Cortex of kidney (tissue), 1 donor: ENCODE measurements at places on chromosomes 11 and 22.

DNA sequence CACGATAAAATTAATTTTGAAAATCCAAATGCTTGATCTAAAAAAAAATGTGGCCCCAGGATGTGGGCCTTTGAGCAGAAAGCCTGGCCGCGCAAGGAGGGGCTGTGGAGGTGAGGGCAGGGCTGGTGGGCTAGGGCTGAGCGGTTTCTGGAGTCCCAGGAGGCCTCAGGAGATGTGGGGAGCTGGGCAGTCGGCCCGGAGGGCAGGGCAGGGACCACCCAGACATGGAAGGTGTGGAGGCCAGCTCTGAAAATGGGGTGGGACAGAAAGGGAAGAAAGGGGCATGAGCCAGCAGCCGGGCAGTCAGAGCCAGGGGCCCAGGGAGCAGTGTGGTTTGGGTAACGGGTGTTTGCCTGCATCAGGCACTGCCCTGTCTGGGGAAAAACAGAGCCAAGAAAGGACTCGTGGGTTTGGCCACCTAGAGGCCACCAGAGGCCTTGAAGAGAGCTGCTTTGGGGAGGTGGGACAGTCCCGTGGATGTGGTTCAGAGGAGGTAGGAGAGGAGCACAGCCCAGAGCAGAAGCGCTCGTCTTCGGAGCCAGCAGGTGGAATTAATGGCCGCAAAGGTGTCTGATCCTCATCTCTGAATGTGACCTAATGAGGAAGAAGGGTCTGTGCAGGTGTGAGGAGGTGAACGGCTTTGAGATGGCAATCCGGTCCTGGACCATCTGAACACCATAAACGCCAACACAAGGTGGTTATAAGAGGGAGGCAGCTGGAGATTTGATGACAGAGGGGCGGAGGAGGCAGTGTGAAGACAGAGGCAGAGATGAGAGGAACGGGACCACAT lies 50.2 kb downstream of the IGF2 start:
- DNase-seq = no peak

DNA sequence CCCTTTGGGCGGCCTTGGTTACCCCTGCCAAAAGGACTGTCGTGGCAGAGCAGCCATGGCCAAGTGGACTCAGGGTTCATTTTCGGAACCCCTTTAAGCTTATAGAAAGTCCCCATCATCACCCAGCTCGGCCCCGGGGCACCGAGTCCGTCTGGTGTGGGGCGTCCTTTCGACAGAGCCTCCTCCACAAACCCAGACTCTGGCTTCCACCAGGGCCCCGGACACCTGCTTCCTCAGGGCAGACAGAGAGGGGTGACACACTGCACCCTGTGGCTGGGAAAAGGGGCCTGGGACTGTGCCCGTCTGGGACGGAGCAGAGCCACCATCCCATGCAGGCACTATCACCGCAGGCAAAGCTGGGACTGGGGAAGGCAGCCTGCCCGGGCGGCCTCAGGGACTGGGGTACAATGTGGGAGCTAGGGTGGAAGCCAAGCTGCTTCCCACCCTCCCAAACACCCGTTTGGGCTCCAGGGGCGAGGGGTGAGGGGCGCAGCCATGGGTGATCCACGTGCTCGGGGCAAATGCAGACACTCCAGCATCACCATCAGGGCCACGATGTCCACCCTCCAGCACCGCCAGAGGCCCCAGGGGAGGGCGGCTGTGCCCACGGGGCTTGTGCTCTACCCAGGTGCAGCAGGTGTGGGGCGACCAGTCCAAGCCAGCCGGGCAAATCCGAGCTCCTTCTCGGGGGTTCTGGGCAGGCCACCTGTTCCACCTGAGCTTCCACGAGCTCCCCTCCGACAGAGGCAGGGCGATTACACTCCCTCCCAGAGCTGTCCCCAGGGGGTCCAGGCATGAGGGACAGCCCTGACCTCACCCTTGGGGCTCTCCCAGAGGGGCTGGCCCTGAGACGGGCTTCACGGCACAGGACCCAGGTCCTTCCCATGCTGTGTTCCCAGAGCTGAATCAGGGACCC lies 11.7 kb upstream of the MRPL23 start:
- DNase-seq = no peak

DNA sequence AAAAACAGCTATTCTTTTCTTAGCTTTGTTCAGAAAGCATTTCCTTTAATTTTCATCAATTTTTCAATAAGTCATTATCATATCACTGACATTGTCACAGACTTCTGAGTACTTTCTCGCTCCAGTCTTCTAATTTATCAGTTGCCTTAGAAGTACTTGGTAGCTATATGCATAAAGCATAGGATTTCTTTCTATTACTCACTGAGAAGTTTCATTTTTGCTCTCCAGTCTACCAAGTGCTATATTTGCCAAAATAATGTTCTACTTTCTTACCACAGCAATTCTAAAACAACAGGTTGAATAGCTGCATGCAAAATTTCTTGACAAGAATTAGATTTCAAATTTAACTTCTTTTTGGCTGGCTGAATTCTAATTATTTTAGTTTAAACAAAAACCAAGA lies 116.3 kb downstream of the STK33 start:
- DNase-seq = no peak

DNA sequence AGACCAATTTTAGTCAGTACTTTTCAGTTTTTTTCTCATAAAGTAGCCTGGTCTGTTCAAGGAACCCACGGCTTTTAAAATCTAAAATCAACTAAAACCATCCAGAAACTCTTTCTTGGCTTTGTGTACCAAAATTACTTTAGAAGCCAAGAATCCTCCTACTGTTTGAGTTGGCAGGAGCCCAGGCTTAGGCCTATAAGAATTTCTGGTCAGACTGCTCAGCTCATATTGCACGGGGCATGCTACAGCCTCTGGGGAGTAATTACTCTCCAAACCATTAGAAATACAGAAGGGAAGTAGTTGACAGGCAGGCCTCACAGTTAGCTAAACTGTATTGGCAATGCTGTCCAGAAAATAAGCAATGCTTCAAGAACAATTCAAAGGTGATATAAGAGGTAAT lies 1862.9 kb upstream of the RAG2 start:
- DNase-seq = no peak

DNA sequence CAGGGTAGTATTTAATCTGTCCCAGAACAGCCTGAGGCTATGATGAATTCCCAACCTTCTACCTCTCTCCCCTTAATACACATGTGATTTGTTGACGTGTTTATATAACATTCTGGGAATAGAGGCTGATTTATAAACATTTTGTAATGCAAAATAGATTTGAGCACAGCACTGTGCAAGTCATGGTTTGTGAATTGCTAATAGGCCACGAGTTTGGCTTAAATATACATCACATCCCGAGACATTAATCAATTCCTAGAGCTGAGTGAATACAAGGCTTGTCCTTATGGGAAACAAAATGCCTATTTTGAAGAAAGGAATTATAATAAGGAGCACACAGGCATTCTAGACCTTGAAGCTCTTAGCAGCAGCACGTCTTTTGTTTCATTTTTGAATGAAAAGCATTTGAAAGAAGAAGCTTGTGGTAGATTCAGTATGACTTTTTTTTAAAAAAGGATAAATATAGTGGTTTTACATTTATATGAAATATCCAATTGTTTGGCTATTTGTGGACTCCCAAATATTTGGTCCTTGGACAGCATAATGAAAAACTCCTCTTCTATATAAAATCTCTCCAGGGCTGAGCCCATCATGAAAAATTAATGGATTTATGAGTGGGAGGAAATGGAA lies 116.4 kb downstream of the SLC17A6 start:
- DNase-seq = no peak

DNA sequence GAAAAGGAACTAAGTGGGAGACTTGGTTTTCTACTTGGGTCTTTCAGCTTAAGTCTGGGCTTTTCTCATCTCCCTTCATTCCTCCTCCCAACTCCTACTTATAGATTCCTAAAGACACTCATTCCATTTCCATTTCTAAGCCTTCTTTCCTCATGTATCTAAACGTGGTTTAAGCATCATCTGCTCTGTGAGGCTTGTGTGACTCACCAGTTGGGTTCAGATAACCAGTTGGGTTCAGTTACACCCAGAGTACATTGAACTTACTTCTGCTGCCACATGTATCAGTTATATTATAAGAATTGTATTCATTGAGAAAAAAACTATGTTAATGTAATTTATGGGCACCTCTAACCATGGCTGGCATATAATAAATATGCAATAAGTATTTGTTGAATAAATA lies 831.2 kb upstream of the CCDC90B start:
- no peak for DNase-seq

DNA sequence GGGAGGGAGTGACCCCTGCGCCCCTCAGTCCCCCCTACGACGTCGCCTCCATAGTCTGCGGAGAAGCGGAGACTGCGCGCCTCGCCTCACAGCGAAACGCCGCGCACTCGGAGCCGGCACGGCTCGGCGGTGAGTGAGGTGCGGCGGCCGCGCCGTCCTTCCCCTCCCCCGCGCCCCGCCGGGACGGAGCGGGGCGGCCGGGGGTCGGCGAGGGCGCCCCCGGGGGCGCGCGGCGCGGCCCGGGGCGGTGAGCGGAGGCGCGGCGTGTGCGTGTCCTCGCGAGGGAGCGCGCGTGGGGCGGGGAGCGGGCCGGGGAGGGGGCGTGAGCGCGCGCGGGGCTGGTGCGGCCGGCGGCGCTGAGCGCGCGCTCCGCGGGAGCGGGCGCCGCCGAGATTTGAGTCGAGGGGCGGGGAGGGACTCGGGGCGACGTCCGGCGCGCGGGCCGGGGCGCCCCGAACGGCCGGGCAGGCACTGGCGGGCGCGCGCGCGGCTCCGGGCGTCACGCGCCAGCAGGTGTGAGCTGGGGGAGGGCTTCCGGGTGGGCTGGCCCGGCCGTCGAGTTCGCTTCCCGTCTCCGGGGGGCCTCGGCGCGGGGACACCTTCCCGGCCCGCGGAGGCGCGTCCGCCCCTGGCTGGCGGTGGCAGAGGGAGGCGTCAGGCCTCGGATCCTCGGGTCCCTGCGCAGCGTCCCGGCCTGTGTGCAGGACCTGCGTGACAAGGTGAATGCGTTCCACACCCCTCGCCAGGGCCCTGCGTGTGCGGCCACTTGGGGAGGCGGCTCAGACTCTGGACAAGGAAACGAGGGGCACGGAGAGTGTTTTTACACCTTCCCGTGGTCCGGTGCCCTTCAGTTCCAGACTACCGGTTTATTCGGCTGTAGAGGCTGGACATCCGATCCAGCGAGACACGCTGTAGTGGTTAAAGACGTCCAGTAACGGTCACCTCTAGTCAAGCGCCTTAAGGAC lies 50.4 kb downstream of the FAM83F start:
- no peak for DNase-seq

GRCh38 chr22:20552443-20553401 lies 45.3 kb downstream of the MED15 start:
- no peak for DNase-seq

- no peak for DNase-seq
Measured at GRCh38 chr11:118670063-118670462, 9.4 kb downstream of the TREH start.

DNA sequence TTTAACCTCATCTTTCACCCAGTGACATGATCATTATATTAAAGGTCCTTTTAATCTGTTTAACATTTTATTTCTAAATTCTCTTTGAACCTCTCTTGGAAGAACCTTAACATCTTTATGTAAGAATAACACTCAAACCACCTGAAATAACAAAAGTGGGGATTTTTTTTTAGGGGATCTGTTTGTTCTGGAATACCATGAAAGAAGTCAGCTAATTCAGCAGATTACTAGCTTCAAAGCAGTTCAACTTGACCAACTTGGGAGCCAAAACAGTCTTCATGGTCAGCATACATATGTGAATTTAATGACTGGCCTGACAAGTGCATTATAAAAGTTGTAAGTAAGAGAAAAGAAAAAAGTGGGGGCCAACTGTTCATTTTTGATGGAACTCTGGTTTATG lies 52.3 kb downstream of the CCDC34 start:
- DNase-seq = no peak

DNA sequence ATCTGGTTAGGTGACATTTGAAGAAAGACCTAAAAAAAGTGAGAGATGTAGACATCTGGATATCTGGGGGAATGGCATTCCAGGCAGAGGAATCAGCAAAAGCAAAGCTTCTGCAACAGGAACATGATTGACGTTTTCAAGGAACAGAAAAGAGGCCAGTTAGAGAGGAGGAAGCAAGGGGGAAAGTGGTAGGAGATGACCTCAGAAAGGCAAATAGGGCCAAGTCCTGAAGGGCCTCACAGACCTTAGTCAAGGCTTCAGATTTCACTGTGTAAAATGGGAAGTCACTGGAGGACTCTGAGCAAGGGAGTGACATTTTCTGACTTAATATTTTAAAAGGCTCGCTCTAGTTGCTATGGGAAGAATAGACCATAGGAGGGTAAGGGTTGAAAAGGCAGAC lies 9.7 kb downstream of the DEUP1 start:
- DNase-seq = no peak

DNA sequence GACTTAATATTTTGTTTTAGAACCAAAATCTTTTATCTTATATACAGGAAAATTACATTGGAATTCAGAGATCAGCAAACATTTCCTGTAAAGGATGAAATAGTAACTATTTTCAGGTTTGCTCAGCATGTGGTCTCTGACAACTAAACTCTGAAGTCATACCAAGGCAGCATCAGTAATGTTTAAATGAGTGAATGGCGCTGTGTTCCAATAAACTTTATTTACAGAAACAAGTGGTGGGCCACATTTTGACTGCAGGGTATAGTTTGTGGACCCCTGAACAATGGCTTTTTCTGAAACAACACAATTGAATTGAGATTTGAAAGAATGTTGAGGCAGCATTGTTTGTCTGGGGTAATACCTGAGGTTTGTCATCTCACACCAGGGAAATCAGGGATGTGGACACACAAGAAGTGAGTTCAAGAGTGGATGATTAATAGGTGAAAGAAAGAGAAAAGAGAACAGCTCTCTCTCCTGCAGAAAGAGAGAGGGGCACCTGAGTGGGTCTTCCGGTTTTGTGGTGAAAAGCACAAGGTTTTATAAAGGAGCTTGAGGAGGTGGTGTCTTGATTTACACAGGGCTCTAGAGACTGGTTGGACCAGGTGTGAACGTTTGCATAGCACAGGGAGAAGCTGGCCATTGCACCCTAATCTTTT lies 113.5 kb upstream of the VPREB1 start:
- no peak for DNase-seq

DNA sequence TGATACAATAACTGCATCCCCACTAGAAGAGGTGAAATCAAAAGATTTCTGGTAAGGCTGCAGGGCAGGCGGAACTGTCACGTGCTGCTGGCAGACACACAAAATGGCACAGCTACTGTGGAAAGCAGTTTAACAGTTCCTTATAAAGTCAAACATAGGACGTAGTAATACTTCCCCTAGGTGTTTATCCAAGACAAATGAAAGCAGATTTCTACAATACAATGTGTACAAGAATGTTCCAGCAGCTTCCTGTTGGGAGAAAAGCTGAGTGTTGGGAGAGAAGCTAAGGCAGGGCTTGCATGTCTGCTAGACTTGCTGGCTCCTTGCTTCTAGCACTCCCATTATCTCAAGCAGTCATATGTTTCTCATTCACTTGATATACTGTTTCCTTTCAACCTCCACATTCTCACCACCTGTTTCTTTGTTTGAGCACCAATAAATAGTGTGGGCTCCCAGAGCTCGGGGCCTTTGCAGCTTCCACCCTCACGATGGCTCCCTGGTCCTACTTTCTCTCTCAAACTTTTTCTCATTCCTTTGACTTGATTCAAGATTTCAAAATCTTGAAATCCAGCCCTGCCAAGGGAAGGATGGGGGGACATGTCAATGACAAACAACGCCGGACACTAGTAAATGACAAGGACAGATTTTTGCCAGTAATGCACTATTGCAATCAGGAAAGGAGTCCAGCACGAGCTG lies 21.2 kb upstream of the IL17RA start:
- DNase-seq = no peak

GRCh38 chr22:37623075-37624016 lies 14.7 kb downstream of the GGA1 start:
- no peak for DNase-seq

GRCh38 chr11:106197438-106197837 lies 120.0 kb downstream of the AASDHPPT start:
- DNase-seq = no peak

GRCh38 chr11:14499178-14499559 lies 442 bp downstream of the COPB1 start:
- DNase-seq = no peak
